Aorta (tissue), 5 donors: ENCODE measurements at places on chromosomes 3 and 15. TPM values are rescaled to one million over a fixed set of nuclear protein-coding genes. Genes with fewer than 3 reads are reported as not detected.

- DNase-seq = no peak
These were observed 15.0 kb downstream of the DNAH1 start for GRCh38 chr3:52331091-52331490.

DNA sequence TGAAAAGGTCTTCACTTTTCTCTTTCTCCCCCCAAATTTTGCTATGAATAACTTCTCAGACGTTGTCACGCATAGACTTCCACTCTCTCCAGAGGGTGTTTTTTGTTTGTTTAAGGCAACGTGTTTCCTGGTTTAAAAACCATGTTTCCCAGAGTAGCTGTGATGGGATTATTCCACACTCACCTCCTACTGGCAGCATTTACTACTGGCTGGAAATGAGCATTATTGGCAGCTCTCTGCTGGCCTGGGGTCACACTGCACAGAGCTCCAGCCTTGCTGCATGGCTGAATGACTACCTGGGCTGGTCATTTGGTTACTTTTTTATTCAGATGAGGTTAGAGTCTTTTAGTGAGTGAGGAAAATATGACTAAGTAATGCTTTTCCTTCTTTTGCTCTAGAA lies 65.2 kb downstream of the RARB start:
- DNase-seq = no peak

DNA sequence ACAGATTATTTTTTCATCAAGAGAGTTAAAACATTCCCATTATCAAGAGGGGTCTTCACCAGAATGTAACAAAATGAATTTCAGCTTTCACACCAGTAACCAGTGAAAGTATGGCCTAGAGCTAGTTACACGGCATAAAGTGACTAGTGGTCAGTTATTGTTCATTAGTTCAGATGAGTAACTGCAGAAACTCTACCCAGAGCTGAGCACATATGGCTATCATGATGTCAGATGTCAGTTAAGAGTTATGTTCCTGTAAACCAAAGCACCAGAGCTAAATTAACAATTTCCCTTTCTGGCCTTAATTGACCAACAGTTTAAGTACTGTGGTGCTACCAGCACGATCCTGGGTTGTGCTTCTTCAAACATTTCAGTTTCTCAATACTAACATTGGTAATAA lies 6.6 kb upstream of the MRPS25 start:
- DNase-seq = no peak

DNA sequence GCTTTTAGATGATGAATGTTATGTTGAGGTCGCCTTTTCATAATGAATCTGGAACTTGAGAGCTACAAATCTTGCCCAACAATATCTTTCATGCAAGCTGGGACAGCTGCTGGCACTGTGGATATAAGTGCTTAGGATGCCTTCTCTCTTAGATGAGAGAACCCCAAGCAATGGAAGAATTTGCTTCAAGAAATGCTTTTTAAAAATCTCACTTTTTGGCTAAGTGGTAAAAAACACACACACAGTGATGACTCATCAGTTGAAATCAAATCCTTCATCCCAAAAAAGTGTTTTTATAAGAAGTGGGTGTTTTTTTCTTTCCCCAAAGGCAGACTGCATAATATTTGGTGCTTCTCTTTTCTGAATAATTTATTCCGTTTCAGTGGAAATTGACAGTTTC lies 38.4 kb upstream of the GALNT15 start:
- DNase-seq = no peak

DNA sequence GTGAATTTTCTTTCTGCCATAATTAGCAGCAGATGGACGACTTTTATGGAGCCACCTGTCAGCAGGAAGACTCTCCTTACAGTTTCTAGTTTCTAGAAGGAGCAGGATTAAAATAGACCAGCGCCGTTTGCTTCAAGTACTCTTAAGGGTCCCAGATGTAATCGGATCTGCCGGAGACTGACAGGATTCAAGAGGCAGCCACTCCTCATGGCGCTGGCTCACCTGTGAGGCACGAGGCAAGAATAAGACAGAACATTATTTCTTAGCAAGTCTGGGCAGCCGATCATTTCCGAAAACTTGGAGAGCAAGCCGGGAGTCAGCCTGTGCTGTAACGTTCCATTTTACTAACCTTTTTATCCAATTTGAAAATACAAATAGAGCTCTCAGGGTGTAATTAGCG lies 410.4 kb upstream of the RORA start:
- DNase-seq = no peak

GRCh38 chr15:91253605-91254004 lies 153.5 kb downstream of the SV2B start:
- no peak for DNase-seq

- peak; percentile 93 for DNase-seq
These were observed 492 bp downstream of the MORF4L1 start for GRCh38 chr15:78872972-78873792.

DNA sequence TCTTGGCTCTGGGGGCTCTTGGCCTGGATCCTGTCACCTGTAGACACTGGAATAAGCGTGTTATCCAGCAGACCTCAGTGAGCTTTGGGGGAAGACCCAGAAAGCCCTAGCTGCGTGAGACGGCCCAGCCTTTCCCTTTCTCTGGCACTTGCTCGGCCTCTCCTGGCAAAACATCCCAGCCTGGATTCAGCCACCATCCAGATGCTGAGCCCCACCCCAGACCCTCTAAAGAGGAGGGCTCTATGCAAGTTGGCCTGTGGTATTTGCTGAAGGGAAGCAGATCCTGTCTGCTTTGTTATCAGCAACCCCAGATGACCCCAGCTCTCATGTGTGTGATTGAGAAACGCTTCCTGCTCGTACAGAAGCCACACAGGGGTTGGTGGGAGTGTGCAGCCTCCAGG lies 267.2 kb downstream of the FAM43A start:
- no peak for DNase-seq

DNA sequence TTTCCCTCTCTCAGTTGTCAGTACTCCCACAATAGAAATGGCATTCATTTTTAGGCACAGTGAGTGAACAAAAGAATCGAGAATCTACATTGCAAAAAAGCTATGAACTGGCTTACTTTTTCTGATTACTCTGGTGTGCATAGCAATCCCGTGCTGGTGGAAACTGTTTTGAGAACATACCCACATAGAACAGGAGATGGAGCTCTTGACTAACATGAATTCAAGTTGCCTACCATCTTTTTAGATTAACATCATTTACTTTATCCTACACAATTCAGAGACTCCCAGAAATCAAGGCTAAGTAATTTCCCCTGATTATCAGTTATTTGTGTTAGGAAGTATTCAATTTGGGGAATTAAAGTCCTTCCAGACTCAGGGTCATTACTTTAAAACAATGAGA lies 326.6 kb downstream of the ARPP21 start:
- no peak for DNase-seq

DNA sequence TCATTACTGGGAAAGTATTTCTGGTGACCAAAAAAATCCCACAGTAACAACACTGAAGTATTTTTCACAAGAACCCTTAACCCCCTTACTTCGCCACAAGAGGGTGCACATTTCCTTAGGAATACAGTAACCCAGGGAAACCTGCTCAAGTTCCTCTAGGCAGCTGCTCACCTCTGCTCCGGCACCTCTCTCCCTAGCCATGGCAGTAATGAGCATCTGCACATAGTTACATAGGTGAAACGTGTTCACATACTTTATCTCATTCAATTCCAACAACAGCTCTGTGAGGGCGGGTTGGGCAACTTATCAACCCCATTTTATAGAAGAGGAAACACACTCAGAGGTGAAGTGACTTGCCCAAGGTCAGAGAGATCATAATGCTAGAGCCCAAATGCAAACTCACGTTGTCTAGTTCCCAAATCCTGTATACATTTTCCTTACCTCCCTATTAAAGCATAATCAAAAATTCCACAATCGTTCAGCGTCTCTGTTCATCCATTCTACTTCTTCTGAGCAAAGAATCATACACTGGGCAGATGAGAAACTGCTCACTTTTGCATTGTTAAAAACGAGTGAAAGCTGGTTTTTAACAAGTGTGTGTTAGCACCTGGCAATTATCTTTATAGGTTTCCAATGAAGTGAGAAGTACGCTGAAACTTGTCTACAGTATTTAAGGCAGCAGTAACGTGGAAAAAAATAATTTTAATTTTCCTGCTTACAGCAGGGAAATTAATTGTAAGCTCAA lies 90.7 kb downstream of the IGF2BP2 start:
- no peak for DNase-seq

DNA sequence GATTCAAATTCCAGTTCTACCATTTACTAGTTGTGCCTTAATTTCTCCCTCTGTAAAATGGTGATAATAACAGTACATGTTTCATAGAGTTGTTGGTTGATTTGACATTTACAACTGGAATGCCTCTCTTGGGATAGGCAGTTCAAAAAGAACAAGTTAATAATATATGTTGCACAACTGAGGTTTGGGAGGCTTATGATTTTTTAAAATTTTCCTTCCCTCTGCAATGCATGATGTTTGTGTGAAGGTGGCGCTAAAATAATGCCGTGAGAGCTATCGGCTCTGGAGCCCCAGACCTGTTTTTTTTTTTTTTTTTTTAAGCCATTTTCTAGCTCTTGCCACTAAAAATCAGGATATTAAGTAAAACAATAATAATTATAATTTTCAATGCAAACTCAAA lies 18.6 kb downstream of the DNAJB11 start:
- no peak for DNase-seq

GRCh38 chr3:3064297-3064696 lies 45.9 kb downstream of the IL5RA start:
- DNase-seq = no peak

DNA sequence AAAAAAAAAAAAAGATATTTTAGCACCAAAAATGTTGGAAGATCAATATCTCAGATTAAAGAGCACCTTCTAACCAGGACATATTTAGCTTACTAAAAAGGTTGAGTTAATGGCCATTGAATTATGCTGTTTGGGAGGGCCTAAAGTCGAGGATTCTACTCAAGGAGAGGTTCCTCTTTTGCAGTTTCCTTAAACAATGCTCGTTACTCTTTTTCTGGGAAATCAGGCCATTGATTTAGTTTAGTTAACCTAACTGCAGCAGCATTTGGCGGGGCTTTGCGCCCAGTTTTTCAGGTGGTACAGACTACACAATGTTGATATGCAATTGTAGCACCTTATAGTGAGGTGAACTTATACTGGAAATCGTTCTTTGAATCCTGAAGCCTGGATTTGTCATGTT lies 6.8 kb downstream of the ABHD2 start:
- DNase-seq = no peak

- no peak for DNase-seq
These were observed 289.4 kb downstream of the LSAMP start for GRCh38 chr3:116155841-116156240.

DNA sequence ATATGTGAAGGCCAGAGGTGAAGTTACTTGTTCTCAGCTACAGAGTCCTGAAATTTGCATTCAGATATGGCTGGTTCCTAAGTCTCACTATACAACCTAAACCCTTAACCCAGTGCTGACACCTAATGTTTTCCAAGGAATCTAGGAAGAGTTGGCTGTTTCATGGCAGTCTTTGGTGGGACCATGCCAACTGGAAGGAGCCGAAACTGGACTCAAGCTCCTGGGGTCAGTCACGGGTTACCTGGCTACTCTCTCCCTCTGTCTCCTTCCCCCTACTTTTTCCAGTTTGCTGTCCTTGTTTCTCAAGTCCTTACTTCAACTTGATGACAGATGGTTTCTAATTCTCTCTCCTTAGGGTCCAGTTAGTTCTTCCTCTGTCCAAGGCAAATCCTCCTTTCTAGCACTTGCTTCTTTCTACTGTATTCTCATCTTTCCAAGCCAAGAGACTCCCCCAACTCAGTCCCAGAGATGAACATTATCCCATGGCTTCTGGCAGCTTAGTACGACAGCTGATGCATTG lies 88.6 kb upstream of the COL6A5 start:
- DNase-seq = no peak

DNA sequence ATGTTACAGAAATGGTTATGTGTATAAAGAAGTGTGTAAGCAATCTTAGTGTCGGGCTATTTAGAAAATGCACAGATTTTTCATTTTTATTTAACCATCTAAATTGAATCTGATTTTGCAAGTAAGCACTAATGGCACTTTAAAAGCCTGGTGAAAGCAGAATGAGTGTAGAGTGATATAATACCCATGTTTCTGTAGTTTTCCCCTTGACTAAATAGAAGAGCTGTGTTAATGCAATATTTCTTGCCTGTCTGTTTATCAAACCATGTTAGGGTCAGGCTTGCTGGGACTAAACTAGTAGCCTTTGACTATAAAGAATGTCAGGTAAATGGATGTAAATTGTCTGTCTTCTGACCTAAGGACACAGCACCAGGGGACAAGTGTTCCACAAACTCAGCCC lies 714.0 kb downstream of the CADM2 start:
- DNase-seq = no peak

- no peak for DNase-seq
These were observed 7.2 kb downstream of the MAP2K5 start for GRCh38 chr15:67549736-67550135.

GRCh38 chr3:179768080-179768479 lies 115.2 kb downstream of the USP13 start:
- no peak for DNase-seq

DNA sequence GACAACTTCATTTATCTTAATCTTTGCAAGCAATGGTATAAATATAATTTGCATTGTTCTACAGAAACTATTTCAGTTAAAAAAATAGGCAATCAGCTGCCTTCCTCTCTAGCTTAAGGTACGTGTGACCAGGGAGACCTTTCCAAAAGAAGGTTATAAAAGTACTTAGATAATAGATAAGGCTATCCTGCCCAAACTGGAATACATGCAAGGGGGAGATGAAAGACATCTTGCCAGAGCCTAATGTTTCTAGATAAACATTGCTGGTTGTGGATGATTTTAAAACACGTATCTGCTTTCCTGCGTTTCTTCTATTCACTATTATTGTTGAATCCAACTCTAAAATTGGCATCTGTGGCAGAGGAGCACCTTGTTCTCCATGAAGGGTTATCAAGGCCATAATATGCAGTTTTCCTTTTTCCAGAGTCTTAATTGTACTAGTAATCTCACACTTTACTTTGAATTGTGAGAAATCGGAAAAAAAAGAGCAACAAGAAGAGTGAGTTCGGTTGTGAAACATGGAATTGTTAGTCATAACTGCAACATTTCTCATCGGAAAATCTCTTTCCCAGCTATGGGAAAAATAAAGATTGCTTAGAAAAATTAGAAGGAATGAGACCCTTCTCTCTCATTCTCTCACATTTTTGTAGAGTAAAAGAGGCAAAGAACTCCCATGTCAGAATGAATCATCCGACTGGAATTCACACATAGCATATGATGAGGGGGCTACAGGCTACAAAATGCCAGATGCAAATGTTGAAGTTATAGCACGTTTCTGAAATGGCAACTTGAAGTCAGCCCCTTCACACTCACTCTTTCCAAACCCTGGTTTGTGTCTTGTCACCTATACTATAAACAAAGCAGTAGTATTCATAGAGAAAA lies 936.1 kb upstream of the NR2F2 start:
- DNase-seq = no peak

- DNase-seq = no peak
These were observed 8.7 kb upstream of the GPD1L start for GRCh38 chr3:32097768-32098167.

NUTM1 gene
- total RNA-seq = not detected

ANKRD63 gene
- total RNA-seq = not detected

CCR9 gene
- total RNA-seq = not detected

SCN11A gene
- 0.93 TPM for total RNA-seq

GOLGA6L2 gene
- total RNA-seq = not detected

FBXL2 gene
- total RNA-seq = 21.9 TPM

MYL3 gene
- total RNA-seq = 1.8 TPM

WDR49 gene
- total RNA-seq = 3.0 TPM

ASB14 gene
- not detected for total RNA-seq

SCAANT1 gene
- not detected for total RNA-seq

SLC28A1 gene
- total RNA-seq = 2.0 TPM

CADM2 gene
- 1.3 TPM for total RNA-seq

LSAMP gene
- 0.88 TPM for total RNA-seq

GP5 gene
- total RNA-seq = 0.33 TPM

SEC22A gene
- total RNA-seq = 16.1 TPM

ANKRD28 gene
- total RNA-seq = 52.7 TPM

ACVR2B gene
- 4.0 TPM for total RNA-seq

MYD88 gene
- total RNA-seq = 23.4 TPM

NRROS gene
- total RNA-seq = 17.3 TPM

GABRB3 gene
- total RNA-seq = 1.0 TPM
